ENCODE measurements at places on chromosomes 2 and 18.
A peak's percentile ranks its signal among the peaks of the same experiment; 100 is the strongest.

GRCh38 chr18:58361212-58361611, 267.7 kb downstream of the ALPK2 start:
- no peak for DNase-seq

DNA sequence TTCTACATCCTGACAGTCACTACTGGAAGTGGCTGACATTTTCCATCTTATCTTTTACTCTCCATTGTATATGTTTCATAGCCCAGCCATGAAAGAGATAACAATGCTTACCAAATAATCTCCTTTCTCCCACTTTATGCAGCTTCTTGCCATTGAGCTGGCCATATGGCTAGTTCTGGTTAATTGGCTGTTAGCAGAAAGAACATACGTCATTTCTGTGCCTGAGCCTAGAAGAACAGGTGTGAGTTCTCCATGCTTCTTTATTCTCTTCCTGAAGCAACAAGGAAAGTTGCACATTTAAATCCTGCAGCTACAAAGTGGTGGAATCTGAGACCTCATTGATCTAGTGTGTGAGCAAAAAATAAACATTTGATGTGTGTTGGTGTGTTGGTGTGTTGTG, 82.0 kb upstream of the FSHR start:
- DNase-seq, result peak; percentile 22

- DNase-seq, result no peak
Measured at GRCh38 chr18:54871231-54871630, 43.0 kb downstream of the RAB27B start.

DNA sequence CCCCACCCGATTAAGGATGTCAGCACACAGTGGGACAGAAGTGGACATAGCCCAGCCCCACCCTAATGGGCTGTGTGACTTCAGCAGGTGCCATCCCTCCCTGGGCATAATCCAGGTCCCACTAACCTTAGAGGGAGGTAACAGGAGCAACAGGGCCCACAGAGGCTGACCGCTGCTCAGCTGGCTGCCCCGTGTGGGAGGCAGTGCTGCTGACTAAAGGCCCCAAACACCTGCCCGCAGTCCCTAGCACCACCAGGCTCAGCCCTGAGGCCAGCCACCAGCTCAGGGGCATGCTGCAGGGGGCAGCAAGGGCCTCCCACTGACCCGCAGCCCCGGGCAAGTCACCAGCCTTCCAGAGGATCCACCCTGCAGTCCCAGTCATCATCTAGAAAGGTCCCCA, 14.6 kb downstream of the BIN1 start:
- no peak for DNase-seq

GRCh38 chr2:101251844-101252407, 760 bp upstream of the CNOT11 start:
- DNase-seq, result peak; percentile 78

DNA sequence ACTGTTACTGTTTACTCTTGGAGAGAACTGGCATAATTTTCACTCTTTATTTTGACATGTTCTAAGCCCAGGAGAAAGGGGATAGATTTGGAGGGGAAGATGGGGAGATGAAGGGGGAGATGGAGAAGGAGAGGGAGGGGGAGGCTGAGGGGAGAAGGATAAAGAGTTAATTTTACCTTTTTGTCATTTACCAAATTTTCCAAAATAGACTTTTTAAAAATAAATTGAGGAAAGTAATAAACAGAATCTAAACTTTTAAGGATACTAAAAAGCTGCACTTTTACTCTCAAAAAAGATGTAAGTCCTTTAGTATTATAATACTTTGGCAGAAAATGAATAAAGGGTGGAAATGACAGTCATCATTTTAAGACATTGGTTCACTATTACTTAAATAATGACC, 12.3 kb downstream of the MMADHC start:
- DNase-seq, result no peak

Data from NCI-H2171 treated with DMSO at 0.1 percent for 48 hours (cell line).